ENCODE measurements at places on chromosomes 13 and 19.

- DNase-seq = peak; percentile 60
Observed at GRCh38 chr13:32019612-32020233, 11.9 kb upstream of the FRY start.

DNA sequence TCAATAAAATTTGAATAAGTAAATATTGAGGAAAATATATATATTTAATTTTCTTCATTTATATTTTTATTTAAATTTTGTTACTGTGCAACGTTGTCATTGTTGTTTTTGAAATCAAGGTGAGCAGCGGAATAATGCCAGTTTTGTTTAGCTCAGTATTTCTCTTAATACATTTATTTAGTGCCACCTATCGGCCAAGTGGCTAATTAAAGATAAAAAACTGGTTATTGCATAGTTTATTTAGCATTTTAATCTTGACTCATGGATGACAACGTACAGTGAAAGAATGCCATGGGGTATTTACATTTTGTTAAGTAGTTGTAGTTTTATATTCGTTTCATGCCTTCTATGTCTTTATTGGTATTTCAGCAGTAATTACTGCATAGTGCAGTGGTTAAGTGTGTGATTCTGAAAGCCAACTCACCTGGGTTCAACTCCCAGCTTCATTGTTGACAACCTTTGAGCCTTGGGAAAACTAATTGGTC is 265.9 kb downstream of the MYO16 start:
- DNase-seq = peak; percentile 75

GRCh38 chr19:47545061-47545948 is 27.6 kb downstream of the ZNF541 start:
- no peak for DNase-seq

- DNase-seq = peak; percentile 92
Observed at GRCh38 chr13:113410472-113411201, 42.7 kb downstream of the ADPRHL1 start.

DNA sequence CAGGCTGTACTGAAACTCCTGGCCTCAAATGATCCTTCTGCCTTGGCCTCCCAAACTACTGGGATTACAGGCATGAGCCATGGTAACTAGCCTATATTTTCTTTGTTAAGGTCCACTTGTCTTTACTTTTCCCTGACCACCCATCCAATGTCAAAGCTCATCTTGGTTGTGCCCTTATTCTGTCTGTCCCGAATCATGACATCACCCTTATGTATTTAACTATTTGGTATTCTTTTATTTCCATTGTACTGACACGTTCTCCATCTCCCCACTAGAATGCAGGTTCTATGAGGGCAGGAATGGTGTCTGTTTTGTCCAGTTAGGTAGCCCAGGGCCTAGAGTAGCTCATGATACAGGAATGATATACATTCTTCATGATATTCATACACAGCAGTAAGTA is 104.8 kb downstream of the ZNF536 start:
- no peak for DNase-seq

DNA sequence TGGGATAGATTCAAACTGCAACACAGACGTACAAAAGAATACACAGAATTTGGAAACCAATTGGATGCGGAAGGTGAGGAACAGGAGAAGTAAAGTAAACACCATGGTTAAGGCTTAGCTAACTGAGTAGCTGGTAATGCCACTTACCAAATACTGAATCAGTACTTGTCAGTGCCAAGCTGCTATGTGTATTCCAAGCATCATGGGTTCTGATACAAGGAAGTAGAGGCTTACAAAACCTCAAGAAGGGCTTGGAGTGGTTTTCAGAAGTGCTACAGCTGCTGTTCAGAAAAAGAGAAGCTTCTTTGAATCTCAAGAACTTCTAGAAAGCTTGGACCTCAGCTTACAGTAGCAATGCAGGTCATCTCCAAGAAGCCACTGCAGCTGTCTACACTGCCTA is 35.9 kb upstream of the DCT start:
- DNase-seq = no peak

DNA sequence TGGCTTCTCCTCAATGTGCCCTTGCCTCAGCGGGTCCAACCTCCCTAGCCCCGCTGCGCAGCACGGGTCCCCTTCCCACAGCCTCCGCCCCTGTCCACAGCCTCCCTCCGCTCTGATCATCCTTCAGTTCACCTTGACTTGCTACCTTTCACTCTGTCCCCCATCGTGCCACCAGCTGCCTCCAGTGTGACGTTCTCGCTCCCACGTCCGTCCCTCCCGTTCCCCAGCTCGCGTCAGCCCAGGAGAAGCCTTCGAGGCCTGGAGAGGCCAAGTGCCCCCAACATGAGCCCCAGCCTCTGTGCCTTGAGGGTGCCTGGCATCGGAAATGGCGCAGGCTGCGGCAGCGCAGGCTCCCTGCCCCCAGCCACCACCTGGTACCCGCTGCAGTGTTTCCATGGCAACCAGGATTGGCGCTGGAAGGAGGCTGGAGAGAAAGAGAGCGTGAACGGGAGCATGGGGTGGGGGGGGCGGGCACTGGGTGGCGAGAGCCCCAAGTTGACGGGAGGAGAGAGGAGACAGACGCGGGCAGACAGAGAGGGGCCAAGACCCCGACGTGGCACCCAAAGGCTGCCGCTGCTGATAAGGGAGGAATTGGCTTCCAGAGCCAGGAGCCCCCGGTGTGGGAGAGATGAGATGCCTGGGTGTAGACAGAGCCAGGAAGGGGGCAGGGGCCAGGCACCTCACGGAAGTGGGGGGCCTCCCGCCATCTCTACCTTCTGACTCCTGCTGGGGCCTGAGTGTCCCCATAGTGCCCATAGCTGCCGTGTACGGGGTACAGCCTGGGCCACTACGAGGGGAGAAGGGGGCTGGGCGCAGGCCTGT is 844 bp upstream of the ASPDH start:
- no peak for DNase-seq

DNA sequence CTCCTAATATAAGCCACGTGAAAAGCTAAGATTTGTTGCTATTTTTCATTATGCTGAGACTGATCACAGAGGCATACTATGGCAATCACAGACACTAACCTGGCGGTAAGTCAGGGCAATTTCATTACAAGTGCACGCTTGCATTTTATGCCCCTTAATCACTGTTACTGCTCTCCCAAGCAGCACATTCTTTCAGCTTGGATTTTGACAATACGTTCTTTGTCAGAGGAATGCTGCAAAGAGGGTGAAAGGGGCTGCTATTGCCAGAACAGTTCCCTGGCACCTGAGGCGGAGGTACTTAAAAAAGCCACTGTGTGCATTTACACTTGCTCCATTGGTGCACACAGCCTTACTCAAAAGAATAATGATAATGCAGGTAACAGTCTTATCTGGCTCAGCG is 346.6 kb downstream of the RFC3 start:
- no peak for DNase-seq

GRCh38 chr19:32869369-32869965 is at the start of gene SLC7A9:
Gene SLC7A9, minus strand, starts transcription at chr19:32869767. Its CDS starts 1,233 bp downstream, at chr19:32868534.
- no peak for DNase-seq

DNA sequence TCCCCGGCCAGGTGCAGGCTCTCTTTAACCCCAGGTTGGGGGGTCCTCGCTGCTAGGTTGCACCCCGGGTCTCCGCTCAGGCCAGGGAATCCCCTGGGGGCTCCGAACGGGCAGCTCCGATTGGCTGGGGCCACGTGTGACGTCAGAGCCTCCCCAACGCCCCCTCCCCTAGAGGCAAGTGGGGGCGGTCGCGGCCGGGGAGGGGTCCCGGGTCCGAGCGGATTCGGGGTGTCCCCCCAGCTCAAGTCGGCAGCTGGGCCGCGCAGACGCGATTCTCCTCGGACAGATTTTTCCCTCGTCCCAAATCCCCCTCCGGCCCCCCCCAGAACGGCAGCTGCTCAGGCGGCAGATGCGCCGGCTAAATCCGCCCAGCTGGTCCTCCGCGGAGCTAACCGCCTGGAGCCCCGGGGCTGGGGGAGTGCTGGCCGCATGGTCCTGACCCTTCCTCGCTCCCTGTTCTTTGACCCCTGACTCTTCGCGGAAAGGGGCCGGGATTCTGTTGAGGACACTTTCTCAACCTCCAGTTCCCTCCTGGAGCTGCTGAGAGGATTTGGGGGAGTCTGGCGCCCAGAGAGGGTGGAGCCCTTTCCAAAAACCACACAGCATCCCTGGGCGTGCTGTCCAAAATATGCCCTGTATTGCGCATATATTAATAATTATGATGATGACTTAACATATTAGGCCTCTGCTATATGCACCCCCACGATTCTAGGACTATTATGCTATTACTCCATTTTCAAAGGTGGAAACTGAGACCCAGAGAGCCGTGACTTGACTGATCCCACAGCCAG is 25.4 kb upstream of the SEMA6B start:
- no peak for DNase-seq

DNA sequence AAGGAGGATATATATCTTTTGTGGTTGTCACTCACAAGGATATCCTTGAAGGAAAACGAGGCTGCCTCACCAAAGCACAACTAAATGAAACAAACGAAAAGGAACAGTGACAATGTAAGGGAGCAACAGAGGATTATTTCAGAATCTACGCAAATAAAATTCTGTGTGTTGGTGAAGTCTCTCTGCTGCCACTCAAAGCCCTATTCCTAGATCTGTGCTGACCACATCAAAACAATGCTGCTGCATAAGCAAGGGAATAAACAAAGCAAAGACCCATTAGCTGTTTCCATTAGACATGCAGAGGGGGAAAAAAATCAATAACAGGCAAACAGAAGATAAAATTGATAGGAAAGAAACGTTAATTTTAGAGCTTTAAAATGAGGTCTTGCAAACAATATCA is 204.4 kb downstream of the MZT1 start:
- no peak for DNase-seq

GRCh38 chr19:41296433-41296871 is 13.5 kb upstream of the CCDC97 start:
- DNase-seq = no peak

All from ELR (cell line).